Right ventricle myocardium superior (tissue), 1 donor: ENCODE measurements at places on chromosomes 7 and 10. TPM values are rescaled to one million over a fixed set of nuclear protein-coding genes. Genes with fewer than 3 reads are reported as not detected.

GRCh38 chr7:123715198-123715597 lies 33.6 kb downstream of the WASL start:
- no peak for DNase-seq

- DNase-seq = no peak
These were observed 136.9 kb downstream of the CFTR start for GRCh38 chr7:117616694-117617093.

GRCh38 chr7:132653366-132653930 lies 77.2 kb upstream of the PLXNA4 start:
- no peak for DNase-seq

DNA sequence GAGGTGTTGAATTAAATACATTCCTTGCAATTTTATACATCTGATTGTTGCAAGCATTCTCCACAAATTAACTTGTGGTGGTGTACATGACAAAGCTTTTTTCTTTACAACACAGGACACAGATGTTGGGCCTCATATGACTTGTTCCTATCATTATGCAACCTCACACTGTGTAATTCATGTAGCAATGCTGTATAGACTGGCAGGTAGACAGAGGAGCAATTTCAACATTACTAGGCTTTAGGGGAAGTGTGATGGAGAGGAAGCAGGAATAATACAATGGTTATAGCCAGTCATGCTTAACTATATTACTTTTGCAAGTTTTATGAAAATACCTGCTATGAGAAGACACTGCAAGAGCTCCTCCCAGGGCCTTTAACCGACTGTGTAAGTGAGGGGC lies 832.1 kb downstream of the CNTNAP2 start:
- no peak for DNase-seq

DNA sequence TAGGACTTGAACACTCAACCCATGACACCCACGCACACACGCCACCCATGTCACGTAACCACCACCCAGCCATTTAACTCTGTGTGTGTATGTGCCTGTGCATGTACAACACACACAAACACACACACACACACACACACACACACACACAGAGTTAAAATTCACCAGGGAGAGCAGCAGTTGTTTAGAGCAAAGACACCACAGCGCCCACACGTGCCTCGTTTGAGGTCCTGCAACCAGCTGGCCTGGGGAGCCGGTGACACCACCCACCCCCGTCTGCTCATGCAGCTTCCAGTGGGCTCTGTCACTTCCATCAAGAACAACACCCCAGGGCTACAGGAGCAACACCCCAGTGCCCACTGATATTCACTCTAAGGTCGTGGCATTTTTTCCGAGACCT lies 97.4 kb downstream of the ELFN1 start:
- DNase-seq = no peak

DNA sequence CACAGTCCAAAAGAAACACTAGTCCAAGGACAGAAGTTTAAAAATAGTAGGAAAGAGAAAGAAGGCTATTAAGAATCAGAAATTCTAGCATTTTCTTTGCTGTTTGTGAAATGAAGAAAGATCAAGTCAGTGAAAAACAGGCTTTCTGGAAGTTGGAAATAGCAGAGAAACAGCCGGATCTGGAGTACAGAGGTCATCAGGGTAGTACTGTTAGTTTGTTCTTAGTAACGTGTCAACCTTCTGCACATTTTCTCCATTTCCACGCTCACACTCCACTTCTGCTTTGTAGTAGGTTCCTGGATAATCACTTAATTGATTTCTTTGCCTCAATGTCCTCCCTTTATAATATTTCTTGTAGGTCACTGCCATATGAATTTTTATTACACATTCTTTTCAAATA lies 322.6 kb downstream of the PCLO start:
- DNase-seq = no peak

- DNase-seq = no peak
These were observed 22.5 kb downstream of the CAV1 start for GRCh38 chr7:116547347-116547746.

DNA sequence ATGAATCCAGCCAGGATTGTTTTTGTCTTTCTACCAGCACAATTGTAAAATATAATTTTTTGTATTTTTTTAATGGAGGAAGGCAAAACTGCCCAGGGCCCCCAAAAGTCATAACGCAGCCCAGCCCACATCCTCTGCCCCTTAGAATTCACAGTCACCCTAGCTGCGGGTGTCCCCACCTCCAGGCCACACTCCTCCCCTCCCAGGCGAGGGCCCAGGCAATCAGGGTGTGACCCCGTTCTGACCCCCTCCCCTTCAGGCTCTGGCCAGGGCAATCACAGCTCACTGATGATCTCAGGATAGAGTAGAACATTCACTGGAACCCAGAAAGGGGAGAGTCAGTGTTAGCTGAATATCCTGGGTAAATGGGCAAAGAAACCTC lies 92.0 kb upstream of the MACROH2A2 start:
- DNase-seq = no peak

DNA sequence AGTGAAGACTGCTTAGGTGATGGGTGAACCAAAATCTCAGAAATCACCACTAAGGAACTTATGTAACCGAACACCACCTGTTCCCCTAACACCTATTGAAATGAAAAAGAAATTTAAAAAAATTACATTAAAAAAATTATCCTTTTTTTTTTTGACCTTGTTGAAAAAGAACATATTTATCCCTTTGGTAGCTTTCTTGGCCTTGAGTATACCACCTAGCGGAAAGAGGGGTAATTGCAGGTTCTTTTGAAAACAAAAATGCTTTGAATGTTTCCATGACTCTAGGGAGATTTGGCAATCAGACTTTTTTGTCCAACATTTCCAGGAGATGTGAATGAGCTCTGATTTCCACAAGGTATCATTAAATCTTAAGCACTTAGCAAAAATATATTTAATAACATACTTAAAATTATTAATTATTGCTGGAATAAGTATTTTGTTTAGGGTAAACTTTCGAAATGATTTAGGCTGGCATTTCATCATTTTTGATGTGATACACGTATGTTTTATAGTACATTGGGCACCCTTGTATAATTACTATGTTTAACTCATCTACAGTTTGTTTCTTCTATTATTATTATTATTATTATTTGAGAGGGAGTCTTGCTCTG lies 47.0 kb upstream of the ELMO1 start:
- no peak for DNase-seq

DNA sequence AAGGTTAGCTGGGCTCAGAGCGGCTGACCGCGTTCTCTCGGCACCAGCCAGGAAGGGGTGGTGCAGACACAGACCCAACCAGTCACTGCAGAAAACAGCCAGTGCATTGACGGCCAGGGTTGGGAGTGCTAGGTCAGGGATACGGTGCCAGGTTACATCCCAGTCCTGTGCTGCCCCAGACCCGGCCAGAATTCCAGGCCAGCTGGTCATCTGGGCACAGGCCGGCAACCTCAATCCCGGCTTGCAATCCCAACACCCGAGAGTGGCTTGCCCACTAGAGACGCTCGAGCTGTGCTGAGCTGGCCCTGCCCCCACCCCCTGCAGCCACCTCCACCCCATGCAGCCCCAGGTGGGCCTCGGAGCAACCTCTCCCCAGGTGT lies 3.8 kb downstream of the PRAP1 start:
- DNase-seq = peak; percentile 30

- DNase-seq = no peak
These were observed 12.7 kb downstream of the LMTK2 start for GRCh38 chr7:98119256-98119918.

- peak; percentile 72 for DNase-seq
These were observed 48.7 kb upstream of the SHH start for GRCh38 chr7:155860840-155861479.

DNA sequence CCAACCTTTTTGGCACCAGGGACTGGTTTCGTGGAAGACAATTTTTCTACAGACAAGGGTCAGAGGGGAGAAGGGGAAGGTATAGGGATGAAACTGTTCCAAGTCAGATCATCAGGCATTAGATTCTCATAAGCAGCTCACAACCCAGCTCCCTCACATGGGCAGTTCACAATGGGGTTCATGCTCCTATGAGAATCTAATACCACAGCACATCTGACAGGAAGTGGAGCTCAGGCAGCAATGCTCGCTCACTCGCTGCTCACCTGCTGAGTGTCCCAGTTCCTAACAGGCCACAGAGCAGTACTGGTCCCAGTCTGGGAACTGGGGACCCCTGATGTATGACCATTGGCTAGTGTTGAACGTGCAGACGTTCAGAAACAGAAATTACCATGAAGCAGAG lies 63.7 kb downstream of the ATE1 start:
- no peak for DNase-seq

DNA sequence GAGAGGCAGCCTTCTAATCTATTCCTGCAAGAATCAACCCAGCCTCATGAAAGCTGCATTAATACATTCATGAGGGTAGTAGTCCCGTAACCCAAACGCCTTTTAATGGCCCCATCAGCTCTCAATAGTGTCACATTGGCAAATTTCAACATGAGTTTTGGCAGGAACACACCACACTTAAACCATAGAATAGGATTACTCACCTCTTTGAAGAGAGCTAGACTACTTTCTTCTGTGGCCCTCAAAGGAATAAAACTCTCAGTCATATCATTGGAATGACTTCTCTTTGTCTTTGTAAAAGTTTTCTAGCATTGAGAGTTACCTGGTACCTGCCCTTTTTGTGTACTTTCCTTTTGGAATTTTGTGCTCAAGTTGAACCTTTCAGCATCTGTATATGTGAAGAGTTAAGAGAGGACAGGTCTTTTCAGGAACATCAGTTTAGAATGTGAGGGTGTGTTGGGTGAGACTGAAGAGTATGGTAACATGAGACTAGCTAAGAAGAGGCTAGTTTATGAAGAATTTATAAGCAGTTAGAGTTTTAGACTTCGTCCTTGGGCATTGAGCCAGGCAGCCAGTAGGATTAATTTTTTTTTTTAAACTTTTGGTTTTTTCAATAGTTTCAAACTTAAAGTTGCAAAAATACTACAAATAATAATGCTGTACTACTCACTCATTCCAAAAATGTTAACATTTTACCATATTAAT lies 92.6 kb downstream of the MLLT10 start:
- DNase-seq = no peak

GRCh38 chr10:35638101-35638500 lies 4.0 kb downstream of the FZD8 start:
- no peak for DNase-seq

DNA sequence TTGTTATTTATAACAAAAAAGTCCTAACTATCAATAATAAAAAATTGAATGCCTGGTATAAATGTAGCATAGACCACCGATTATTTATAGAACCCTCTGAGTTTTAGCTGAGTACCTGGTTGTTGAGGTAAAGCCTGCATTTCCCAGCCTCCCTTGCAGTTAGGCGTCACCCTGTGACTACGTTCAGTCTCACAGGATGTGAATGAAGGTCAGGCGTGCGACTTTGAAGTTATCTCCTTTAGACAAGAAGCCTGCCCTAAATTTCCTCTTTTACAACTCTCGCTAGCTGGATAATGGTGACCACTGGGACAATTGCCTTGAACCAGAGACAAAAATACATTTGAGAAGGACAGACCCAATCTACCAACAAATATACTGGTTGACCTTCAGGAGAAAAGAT lies 67.5 kb upstream of the TES start:
- DNase-seq = no peak

- no peak for DNase-seq
These were observed 50.8 kb downstream of the ATAD1 start for GRCh38 chr10:87767253-87767652.

The CPEB3 gene
- total RNA-seq = 14.4 TPM

The SLC26A5 gene
- total RNA-seq = not detected

The AGMO gene
- total RNA-seq = 0.35 TPM

The TRA2A gene
- total RNA-seq = 25.0 TPM

The PARG gene
- total RNA-seq = 20.1 TPM

The LIPM gene
- total RNA-seq = not detected

The GSTO2 gene
- total RNA-seq = 1.0 TPM

The ZNF518A gene
- total RNA-seq = 10.0 TPM
